CD4-positive, alpha-beta T cell treated with Interleukin-12 subunit alpha and Interleukin-12 subunit beta, for 1 hour (primary cell): ENCODE measurements at places on chromosomes 7 and 10.
A peak's percentile ranks its signal among the peaks of the same experiment; 100 is the strongest.

DNA sequence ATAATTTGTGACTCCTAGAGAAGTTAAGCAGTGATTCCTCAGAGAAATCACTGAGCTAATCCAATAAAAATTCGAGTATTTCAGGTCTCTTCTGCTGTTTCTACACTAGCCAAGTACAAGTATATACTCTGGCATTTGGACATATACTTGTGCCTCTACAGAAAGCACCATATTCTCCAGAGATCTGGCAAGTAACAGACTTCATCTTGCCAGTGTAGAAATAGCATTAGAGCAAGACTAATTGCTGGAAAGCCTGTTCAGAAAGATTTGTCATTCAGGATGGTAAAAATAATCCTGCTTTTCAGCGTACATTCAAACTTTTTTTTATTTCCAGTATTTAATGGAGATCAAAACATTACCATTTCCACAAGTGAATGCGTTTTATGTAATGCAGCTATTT lies 410.8 kb upstream of the ETV1 start:
- no peak for DNase-seq

DNA sequence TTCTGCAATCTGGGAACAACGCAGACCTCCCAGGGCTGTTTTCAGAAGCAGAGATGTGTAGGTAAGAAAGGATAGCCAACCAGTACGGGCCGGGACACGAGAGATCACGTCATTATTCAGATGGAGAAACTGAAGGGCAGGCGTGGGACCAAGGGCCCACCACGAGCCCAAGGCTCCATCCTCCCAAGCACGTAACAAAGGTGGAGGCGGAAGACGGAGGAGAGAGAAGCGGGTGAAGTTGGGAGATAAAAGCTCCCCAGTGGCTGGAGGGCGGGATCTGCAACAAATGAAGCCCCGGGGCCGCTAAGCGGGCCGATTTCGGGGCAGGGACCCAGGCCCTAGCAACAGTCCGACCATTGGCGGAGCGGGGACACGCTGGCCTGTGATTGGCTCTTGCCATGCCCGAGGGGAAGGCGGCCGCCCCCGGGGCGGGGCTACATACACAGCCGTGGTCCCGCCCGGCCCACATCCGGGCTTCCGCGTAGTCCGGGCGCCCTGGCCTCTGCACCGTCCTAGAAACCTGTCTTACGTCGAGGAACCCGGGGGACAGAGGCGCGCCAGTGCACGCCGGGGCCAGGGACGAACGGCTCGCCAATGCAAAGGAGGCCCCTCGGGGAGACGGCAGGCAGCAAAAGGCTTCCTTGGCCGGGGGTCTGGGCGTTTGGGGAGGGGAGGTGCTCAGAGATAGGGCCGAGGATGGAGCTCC lies 15.5 kb downstream of the HSPB1 start:
- peak; percentile 96 for DNase-seq

DNA sequence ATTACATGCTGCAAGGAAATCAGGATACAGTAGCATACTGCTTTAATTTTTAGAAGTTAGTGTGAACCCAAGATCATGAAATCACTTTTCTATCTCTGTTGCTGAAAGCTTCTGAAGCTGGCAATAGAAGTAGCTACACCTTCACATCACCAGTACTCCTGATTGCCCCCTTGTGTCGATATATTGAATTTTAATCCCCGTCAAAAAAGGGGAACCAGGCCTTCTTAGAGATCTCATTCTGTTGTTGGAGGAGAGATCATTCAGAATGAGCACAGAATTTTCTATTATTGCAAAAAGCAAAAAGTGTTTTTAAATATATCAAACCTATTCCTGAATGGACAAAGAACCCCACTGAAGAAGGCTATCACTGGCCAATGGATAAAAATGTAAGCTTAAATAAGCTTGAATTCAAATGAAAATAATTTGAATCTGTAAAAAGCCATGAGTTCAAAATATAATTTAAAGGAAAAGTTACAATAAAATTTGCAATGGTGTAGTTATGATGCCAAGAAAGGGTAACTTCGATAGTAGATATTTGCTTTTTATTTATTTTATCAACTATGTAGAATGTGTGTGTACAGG lies 39.7 kb upstream of the TEX47 start:
- no peak for DNase-seq

GRCh38 chr7:5497295-5498103 lies 73.9 kb upstream of the TNRC18 start:
- no peak for DNase-seq

GRCh38 chr10:43056568-43057011 lies 20.3 kb upstream of the RET start:
- DNase-seq: no peak

DNA sequence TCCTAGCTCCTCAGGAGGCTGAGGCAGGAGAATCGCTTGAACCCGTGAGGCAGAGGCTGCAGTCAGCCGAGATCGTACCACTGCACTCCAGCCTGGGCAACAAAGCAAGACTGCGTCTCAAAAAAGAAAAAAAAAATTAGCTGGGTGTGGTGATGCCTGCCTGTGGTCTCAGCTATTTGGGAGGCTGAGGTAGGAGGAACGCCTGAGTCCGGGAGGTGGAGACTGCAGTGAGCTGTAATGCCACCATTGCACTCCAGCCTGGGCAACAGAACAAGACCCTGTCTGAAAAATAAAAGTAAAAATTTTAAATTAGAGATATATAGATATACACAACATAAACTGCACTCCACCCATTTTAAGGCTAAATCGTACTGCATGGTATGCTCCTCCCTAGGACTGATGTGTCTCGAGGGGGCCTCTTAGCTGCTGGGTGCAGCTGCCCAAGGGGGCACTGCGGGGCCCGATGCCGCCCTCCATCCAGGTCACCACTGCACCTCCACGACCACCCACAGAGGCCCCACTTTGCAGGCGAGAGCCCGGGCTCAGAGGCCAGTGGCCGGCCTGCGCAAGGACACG lies 40.9 kb upstream of the FOXK1 start:
- DNase-seq: no peak

- DNase-seq: no peak
Measured at GRCh38 chr10:102240467-102241031, 763 bp downstream of the PITX3 start.

DNA sequence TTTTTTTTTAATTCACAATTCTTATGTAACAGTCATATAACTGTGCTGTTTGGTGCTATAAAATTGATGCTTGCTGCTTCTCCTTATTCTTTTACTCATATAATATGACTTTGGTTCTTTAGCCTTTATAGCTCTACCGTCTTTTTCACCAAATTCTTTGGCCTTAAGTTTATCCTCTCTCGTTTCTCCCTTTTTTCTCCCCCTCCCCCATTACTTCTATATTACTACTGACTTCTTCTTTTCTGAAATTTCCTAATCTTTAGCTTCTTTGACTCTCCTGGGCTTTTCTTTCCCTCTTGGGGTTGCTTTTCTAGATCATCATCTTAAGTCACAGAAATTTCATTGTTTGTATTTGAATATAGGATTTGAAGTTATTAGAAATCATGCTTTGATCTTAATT lies 3.8 kb downstream of the BCCIP start:
- DNase-seq: no peak

DNA sequence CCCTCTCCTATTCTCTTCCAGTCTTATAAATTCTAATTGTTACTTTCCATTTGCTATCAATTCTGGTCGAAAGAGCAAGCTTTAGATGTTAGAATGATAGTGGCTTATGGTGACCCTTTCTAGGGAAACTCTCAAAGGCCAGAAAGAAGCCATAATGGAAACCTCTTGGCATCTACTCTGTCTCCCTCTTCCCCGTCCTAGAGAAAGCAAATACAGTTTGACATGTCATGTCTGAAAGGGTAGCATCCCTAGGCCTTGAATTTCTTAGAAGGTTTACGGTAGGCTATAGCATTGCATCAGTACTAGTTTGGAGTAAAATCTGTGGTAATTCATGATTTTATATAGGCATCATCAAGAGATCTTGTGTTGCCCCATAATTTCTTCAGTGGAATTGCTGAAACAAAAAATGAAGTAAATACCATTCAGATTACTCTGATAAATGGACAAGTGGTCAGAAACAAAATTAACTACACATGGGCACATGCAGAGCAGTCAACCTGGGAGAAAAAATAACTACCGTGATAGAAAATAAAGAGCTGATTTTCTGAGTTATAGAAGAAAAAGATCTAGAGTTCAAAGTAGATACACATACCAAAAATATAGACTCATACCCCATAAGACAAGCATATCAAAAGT lies 4.4 kb downstream of the PRKAR2B start:
- no peak for DNase-seq
